ENCODE measurements at places on chromosomes 11 and 22.

GRCh38 chr11:109783840-109784239, 309.4 kb upstream of the ZC3H12C start:
- DNase-seq, result no peak

- DNase-seq, result no peak
Measured at GRCh38 chr11:44828296-44828695, 101.5 kb downstream of the TSPAN18 start.

GRCh38 chr11:59842316-59842715, 3.0 kb downstream of the CBLIF start:
- DNase-seq, result no peak

DNA sequence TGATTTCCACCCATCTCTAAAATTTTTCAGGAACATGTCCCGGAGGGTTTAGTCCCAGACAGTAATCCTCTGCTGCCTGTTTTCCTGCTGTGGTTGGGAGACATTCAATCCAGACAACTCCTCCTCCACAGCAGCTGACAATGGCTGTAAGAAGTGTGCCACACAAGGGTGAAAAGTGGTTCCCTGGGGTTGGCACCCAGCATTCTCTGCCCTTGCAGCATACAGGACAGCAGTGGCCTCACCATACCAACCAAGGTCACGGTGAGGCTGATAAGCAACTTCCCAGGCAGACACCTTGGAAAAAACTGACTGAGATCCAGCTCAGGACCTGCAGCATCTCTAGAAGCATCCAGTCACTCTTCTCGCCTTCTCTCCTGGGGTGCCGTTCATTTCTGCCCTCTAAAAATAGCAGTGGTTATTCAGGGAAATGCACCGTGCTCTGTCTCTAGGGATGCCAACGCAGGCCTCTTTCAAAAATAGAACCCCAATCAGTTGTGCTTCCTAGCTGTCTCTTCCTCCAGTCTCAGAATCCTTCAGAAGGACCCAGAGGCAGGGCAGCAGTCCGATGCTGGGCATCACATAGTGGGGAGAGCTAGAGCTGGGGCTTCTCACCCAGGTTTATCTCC, 241.0 kb downstream of the TENM4 start:
- DNase-seq, result no peak

GRCh38 chr11:36532941-36533601, 23.0 kb upstream of the TRAF6 start:
- DNase-seq, result no peak

DNA sequence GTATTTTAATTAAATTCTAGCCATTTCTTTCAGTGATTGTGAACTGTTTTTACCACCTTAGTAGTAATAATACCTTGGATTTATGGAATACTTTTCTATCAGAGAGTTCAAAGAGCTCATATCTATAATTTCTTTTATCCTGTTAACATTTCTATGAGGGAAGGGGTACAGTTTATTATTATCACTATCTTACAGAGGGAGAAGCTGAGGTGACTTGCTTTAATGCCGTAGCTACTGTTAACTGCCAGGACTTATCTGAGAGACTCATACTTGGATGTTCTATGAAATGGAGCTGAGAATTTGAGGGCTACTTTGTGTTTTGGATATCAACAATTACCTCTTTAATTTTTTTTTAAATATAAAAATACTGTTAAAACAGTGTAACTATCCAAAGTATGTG, 3.3 kb downstream of the REXO2 start:
- no peak for DNase-seq

GRCh38 chr22:23219822-23220484, 39.6 kb downstream of the BCR start:
- DNase-seq, result no peak

DNA sequence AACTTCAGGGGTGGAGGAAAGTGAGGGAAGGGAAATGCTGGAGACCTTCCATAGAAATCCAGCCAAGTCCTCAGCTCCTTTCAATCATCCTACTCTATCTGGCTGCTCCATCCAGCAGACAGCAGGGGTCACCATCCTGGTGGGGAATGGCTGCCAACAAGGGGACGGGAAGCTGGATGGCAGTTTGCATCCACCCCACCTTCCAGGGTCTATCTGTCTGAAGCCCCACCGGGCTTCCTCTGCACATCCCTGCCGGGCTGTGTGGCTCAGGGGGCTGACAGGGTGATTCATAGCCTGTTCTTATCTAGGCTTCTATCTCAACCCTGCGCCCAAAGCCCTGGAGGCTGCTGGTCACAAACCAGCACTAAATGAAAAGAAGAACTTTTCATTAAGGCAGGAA, 1.1 kb downstream of the SYTL2 start:
- no peak for DNase-seq

GRCh38 chr11:72792437-72793021, 1.3 kb downstream of the STARD10 start:
- no peak for DNase-seq

DNA sequence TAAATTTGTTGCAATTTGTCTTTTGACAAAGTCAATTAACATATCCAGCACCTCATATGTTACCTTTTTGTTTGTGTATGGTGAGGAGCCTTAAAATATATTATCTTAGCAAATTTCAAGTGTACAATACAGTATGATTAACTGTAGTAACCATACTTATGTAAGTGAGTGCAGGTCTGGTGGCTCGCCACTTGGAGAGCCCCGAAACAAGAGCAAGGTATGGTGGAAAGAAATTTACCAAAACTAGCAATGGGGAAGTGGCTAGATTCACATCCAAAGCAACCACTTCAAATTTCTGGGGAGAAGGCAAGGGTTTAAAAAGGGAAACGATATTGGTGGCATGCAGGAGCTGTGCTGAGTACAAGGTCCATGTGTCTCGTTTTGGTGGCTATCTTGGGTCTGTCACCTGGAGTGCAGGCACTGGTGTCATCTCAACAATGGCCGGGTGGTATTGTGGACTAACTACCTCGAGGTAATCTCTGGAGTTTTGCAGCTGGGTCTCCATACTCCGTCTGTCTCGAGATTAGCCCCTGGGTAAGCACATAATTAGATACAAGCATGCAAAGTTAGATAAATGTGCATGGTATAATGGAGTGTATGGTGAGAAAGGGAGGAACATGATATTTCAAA, 8.2 kb upstream of the FNBP4 start:
- no peak for DNase-seq

DNA sequence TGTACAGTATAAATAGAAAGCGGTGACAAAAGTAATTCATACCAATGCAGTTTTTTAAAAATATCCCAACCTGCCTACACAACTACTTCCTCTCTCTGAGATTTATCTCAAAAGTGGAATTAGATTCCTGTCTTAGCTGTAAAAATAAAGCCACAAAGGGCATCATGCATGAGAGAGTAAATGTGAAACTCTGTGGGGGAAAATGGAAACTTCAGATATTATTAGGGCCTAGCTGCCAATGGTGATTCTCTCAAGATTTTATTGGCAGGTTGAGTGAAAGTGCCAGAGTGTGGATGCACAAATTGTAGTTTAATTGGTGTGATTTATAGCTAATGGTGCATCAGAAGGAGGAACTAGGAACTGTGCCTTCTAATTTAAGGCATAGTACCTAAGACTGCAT, 356.9 kb upstream of the CCDC90B start:
- no peak for DNase-seq

GRCh38 chr11:76456571-76456970, 11.8 kb downstream of the EMSY start:
- DNase-seq, result no peak

DNA sequence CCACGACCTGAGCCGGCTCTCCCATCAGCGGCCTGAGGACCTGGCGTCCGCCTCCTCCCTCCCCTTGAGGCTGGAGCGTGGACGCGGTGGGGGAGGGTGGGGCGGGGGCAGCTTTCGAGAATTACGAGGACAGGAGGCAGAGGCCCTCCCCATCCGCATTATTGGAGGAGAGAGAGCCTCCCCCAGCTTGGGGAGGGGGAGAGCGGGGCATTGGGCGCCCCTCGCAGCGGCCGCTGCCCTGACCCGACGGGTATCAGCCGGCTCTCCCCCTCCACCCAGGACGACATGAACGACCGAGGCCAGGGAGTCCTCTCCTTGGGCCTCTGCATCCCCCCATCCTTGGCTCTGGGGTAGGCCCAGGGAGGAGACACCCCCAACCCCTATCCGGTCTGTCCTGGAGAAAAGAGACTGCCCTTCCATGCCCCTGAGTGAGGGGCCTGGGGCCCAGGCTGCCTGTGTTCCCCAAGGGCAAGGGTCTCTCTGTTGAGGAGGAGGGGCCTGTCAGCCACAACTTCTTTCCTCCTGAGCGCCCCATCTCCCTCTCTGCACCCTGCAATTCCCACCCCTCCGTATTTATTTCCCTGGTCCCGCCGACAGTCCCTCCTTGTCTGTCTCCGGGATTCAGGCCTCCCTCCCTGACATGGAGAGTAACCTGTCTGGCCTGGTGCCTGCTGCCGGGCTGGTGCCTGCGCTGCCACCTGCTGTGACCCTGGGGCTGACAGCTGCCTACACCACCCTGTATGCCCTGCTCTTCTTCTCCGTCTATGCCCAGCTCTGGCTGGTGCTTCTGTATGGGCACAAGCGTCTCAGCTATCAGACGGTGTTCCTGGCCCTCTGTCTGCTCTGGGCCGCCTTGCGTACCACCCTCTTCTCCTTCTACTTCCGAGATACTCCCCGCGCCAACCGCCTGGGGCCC, 495 bp downstream of the GPR137 start:
- DNase-seq, result no peak

- no peak for DNase-seq
Measured at GRCh38 chr22:40635043-40635939, 1.2 kb downstream of the MRTFA start.

GRCh38 chr11:8354622-8355415, 91.1 kb upstream of the LMO1 start:
- DNase-seq, result no peak

DNA sequence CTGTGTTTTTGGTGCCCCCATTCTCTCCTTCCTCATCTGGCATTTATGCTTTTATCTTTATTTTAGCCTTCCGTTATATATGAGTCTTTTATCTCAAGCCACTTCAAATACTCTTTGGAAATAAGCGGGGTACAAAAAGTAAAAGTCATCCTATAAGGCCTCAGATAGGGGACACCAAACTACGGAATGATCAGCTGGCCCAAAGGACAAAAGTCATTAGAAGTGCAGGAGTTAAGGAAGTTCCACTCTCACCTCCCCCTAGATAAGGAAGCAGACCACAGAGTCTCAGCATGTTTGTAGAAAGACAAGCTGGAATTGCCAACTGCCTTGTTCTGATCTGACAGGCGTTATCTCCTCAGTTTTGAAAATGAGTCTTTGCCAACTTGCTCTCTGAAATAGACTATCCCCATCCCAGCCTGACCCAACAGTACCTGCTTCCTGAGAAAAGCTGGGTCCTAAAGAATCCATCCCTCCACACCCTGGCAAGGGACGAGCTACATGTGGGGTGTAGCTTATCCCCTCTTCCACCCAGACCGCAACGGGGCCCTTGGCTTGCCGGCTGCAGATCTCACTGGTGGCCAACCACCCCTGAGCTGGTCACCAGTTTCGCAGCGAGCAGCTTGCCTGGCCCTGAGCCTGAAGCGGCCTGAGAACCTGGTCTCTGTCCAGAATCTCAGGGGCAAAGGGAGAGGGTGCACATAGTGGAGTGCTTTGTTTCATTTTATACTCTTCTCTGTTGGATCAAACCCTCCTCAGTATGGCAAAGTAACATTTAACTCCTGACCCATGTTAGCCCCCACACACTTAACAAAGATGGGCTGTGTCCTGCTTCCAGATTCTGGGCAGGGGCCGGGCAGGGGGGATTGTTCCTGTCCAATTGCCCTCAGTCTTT, 13.8 kb downstream of the FADS2 start:
- DNase-seq, result no peak

DNA sequence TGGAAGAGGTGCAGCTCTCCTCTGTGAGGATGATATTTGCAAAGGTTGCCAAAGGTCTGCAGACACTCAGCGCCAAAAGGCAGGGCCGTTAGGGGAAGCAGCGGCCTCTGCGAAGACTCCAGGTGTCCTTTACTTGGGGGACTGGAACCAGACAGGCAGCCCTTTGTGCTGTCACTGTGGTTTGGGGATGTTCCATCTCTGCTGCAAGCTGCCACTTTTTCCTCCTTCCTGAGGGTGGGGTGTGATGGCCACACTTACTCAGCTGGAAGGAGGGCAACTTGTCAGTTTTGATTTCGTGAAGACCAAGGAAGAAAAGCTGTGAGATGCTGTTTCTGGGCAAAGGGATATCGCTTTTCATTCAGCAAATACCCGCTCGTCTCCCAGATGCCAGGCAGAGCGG, 96.5 kb upstream of the PRR5 start:
- DNase-seq, result no peak

GRCh38 chr11:78381865-78382264, 35.8 kb downstream of the GAB2 start:
- no peak for DNase-seq

DNA sequence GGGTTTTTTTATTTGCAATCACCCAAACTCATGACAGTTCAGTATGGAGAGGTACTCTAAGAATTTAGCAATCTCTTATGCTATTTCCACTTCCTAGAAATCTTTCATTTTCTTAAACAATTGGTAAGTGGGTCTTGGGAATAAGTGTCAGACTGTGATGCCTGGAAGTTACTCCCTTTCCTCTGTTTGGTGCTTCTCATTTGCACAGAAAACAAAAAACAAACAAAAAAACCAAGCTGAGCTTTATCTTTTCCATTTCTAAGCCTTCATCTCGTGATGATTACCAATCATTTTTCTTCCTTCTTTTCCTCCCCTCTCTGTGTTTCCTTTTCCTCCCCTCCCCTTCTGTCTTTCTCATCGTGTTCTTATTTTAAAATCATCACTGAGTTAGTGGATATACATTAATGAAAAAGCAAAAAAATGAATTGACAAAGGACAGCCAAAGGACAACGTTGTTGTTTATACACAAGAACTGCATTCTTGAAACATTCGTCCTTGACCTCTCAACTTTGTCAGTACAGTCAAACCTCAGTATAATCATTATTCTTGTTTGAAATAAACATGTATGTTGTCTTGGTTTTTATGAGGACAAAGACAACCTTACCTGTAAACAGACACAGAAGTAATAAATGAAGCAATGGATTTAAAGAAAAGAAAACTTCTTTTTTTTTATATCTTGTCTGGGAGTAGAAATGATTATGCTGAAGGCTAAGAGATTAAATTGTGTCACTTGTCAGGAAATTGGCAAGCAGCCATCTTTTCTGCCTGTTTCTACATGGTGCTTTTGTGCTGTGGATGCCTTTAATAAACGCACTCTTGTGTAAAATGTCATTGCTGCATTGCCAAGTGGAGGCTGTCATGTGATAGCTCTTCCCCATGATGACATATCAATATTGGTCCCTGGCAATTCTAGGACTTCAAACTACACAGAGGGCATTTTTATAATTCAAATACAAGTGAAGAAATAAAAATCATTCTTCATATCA, 803.2 kb upstream of the CCDC90B start:
- DNase-seq, result no peak

DNA sequence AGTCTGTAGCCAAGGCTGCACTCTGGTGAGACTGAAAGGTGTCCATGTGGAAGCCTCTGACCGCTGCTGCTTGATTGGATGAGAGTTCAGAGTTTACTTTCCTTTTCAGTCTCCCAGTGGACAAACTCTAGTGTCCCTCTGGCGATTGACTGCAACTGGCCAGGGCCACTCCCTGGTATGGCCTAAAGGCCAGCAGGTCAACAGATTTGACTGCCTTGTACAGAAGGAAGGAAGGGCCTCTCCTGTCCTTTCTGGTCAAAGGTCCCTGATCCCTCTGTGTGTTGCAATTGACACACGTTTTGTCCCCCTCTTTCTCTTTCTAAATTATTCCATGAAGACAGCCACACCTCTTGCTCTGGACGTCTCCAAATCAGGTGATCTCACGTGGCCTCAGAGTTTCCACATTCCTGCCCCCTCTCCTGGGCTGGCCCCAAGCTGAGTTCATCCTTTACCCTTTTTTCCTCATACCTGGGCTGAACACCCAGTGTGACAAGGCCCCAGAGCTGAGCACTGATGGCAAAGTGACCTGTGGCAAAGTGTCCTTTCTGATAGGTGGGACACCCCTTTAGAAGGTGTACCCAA, 18.7 kb upstream of the FBLN1 start:
- DNase-seq, result no peak

GRCh38 chr11:123238297-123238696, 43.2 kb upstream of the CLMP start:
- no peak for DNase-seq

Measured in non-pigmented ciliary epithelial cell (primary cell).